Activated CD4-positive, alpha-beta T cell treated with anti-CD3 and anti-CD28 coated beads for 36 hours (primary cell): ENCODE measurements at places on chromosomes 6 and 20. TPM values are rescaled to one million over a fixed set of nuclear protein-coding genes. Genes with fewer than 3 reads are reported as not detected.

DNA sequence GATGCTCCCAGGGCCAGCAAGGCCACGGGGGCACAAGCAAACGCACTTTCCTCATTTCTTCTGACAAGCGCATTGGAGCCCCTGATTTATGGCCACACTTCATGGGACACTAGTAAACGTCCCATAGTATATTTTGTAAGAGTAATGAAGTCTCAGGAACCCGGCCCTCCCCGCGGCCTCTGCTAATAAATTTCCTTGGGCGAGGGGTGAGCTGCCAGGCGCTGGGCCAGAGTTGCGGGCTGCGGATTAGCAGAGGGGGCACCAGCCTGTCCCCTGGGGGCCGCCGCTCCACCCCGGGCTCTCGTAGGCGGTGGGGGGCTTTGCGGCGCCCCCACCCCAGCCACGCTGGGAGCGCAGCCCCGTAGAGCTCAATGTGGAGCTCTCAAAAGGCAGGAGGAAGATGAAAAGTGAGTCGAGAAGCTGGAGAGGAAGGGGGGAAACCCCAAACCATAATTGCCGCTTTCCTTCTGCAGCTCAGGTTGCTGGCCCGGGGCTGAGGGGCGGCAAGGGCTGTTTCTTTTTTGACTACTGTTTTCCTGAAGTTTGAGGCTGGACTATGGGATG lies 173.6 kb downstream of the CDC5L start:
- peaks cover 25% of the 10 kb centered on the region for H3K27me3 ChIP-seq
- DNase-seq, result peak; percentile 16
- no peak overlapping the region for H3K4me3 ChIP-seq
- no peaks in the 10 kb centered on the region for H3K36me3 ChIP-seq
- peaks cover 4% of the 10 kb centered on the region for H3K4me1 ChIP-seq
- no peak overlapping the region for H3K27ac ChIP-seq

- no peak for DNase-seq
- peak overlapping the region; percentile 86 for H3K4me3 ChIP-seq
- peaks cover 14% of the 10 kb centered on the region for H3K4me1 ChIP-seq
- H3K36me3 ChIP-seq, result peaks cover 2% of the 10 kb centered on the region
- H3K27ac ChIP-seq, result peak overlapping the region; percentile 97
Measured at GRCh38 chr6:26249707-26249956, 115.4 kb upstream of the BTN3A2 start.

Gene CFAP61
- 0.39 TPM for total RNA-seq

DNA sequence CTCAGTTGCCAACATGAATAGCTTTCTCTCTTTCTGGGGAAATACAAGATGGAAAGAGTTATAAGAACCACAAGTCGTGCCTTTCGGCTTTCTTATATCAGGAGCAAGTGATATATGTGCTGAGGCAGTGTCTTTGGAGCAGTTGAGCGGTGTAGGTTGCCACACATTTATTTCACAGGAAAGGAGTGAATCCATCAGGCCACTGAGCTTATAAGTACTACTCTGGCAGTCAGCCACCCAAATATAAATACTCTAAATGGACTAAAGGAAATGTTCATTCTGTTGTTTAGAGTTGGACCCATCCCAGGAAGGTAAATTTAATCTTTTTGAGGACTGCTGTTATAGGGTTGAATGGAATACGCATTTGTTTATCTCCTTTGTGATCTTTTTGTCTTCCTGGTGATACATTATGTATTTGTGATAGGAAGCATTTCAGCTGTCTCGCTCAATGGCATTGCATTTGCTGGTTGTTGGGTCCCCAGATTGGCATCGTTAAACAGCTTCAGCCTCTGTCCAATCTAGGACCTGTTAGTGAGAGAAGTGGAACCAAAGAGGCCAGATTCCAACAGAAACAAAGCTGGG lies 139.7 kb downstream of the SOBP start:
- peaks cover 7% of the 10 kb centered on the region for H3K4me1 ChIP-seq
- H3K27ac ChIP-seq, result no peak overlapping the region
- DNase-seq, result no peak
- no peak overlapping the region for H3K4me3 ChIP-seq

DNA sequence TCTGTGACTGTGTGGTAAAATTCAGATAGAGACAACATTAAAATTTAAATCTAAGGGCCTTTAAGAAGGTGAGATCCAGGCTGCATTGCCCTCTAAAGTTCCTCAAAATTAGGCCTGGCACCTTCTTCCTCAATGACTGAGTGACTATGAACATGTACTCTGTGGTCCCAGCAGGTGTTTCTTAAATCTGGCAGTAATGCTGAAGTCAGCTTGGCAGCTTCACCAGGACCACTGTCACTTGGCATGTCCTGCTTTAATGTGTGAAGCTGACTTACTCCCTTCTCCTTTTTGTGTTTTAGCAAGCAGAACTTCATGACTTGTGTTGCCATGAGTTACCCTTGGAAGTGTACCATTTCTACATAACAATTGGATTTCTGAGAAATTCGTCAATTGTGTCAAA lies 141.7 kb downstream of the NKAIN2 start:
- DNase-seq, result no peak
- H3K4me1 ChIP-seq, result no peaks in the 10 kb centered on the region
- H3K27ac ChIP-seq, result no peak overlapping the region
- H3K27me3 ChIP-seq, result no peaks in the 10 kb centered on the region

DNA sequence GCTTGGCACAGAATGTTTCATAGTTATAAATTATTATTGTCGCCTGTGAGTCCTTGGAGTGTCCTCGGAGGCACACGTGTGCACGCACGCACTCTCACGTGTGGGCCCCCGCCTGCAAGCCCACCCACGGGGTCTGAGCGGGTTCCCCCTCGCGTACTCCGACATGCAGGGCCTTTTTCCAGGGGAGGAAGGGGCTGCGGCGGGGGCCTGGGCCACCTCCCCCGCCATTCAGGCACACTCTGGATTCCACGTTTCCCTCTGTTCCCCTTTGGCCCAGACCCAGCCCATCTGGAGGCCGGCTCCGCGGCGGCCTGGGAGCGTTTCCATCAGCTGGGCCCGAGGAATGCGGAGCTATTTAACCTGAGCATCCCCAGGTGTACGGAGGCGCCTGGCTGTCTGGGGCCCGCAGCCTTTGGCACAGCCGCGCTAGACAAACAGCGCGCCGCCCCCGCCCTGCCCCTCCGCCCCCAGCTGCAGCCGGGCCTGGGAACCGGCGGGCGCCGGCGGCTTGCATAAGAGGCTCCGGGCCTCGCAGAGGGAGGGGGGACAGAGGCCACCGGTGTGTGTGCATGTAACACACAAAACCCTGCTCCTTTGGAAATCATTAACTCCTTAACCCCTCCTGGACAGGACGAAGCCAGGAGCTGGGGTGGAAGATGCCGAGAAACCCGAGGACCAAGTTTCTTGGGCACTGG lies 3.3 kb downstream of the ID1 start:
- H3K36me3 ChIP-seq, result no peaks in the 10 kb centered on the region
- H3K27ac ChIP-seq, result no peak overlapping the region
- peaks cover 20% of the 10 kb centered on the region for H3K4me1 ChIP-seq
- no peak overlapping the region for H3K4me3 ChIP-seq

Gene FARS2
- 18.4 TPM for total RNA-seq

DNA sequence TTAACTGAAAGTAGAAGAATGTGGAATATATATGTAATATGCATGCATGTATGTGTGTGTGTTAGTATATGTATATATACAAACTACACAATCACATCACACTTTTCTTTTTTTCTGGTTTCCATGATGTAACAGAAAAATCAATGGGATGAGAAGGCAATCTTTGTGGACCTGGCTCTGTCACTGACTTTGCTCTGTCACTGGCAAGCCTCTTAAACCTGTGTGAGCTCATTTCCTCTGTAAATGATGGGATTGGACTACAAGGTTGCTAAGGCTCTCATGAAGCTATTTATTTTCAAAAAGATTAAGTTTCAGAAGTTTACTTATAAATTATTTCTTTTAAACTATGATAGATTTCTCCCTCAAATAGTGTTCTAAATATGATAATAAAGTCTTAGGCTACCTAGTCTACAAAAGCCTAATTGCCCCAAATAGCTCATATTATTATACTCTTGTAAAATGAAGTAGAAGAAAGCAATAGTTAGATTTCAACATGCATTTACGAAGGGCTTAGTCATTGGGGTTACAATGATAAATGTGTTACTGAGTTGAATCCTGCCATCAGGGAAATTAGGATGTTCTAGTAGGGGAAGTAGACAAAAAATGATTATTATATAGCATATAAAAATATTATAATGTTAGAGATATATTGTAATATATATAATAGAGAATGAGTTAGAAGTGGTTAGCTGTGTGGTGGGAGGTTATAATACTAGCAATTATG lies 129.3 kb downstream of the AFG1L start:
- H3K27ac ChIP-seq, result no peak overlapping the region
- peaks cover 2% of the 10 kb centered on the region for H3K27me3 ChIP-seq
- H3K4me1 ChIP-seq, result no peaks in the 10 kb centered on the region
- H3K4me3 ChIP-seq, result no peak overlapping the region
- DNase-seq, result no peak

DNA sequence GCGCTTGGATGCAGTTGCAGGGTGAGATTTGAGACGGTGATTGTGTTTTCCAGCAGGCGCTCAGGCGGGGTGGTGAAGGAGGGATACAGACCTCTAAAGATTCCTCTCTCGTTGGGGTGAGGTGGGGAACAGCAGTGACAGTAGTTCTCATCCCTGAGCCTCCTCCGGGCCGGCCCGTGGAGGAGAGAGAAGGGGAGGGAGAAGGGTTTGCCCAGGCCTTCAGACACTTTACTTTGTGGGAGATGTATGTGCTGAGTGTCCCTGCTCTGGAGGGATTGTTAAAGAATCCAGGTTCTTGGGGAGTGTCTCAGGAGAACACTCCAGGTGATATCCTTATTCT lies 41.0 kb downstream of the PSMB9 start:
- no peak for DNase-seq
- peak overlapping the region; percentile 94 for H3K27ac ChIP-seq
- H3K4me3 ChIP-seq, result peak overlapping the region; percentile 93
- peaks cover 25% of the 10 kb centered on the region for H3K4me1 ChIP-seq
- H3K36me3 ChIP-seq, result peaks cover 9% of the 10 kb centered on the region
- no peaks in the 10 kb centered on the region for H3K27me3 ChIP-seq

DNA sequence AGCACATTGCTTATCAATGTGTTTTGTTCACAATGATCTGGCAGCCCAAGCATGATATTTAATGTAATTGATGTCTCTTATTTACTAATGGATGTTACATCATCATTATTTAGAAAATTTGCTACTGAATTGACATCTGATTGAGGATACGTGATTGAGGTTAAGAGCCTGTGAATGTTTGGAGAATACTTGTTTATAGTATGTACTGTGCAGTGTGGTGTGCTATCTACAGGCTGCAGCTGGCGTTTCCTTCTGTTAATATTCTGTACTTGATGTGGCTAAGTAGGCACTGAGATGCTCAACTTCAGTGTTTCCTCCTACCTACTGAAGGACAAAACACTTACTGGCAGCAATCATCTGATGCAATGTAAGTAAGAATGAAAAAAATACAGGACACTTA lies 709.6 kb upstream of the FLRT3 start:
- H3K36me3 ChIP-seq, result no peaks in the 10 kb centered on the region
- H3K4me1 ChIP-seq, result no peaks in the 10 kb centered on the region
- no peak overlapping the region for H3K27ac ChIP-seq
- no peak for DNase-seq

- no peaks in the 10 kb centered on the region for H3K27me3 ChIP-seq
- H3K27ac ChIP-seq, result peak overlapping the region; percentile 58
- no peak overlapping the region for H3K4me3 ChIP-seq
- peaks cover 17% of the 10 kb centered on the region for H3K36me3 ChIP-seq
- DNase-seq, result no peak
Measured at GRCh38 chr6:5199702-5200101, 61.0 kb downstream of the LYRM4 start.

- no peak overlapping the region for H3K27ac ChIP-seq
- H3K4me1 ChIP-seq, result peaks cover 30% of the 10 kb centered on the region
- H3K4me3 ChIP-seq, result no peak overlapping the region
- DNase-seq, result peak; percentile 38
- H3K36me3 ChIP-seq, result peaks cover 9% of the 10 kb centered on the region
Measured at GRCh38 chr6:107866606-107867301, 42.6 kb upstream of the SCML4 start.

Gene CST7
- 10.7 TPM for total RNA-seq

Gene DLK2
- total RNA-seq, result 2.0 TPM

Gene LAMA2
- 0.65 TPM for total RNA-seq

- H3K4me1 ChIP-seq, result no peaks in the 10 kb centered on the region
- no peak for DNase-seq
- no peak overlapping the region for H3K27ac ChIP-seq
- peaks cover 3% of the 10 kb centered on the region for H3K27me3 ChIP-seq
- no peaks in the 10 kb centered on the region for H3K36me3 ChIP-seq
Measured at GRCh38 chr20:19381947-19382346, 169.5 kb downstream of the SLC24A3 start.

Gene NMBR
- total RNA-seq, result not detected

DNA sequence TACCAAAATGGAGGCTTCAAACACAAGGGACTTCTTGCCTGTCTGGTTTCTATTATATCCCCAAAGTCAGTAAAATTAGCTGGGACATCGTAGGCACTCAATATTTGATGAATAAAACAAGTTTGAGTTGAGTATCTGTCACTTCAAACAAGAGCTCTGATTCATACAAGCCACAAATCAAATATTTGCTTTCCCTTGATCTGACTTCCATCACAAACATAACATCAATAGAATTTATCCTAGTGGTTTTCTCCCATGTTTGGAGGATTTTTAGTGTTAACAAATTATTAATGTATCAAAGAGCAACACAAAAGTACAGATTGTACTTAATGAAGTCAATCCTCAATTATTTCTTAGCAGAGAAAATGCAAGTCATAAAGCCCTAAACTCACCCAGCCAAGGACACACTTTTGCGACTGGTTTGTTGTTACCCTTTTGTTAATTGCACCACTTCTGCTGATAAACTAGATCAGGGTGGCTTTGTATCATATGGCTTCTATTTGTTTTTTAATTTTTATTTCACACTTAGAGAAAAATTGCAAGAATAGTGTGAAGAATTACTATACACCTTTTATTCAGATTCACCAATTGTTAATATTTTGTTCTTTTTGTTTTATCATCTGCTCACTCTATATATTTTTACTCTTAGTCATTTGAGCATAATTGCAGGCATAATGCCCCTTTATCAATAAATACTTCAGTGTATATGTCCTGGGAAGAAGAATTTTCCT lies 117.4 kb upstream of the PRDM1 start:
- peaks cover 14% of the 10 kb centered on the region for H3K36me3 ChIP-seq
- DNase-seq, result no peak
- peaks cover 7% of the 10 kb centered on the region for H3K27me3 ChIP-seq
- no peaks in the 10 kb centered on the region for H3K4me1 ChIP-seq
